ENCODE measurements at places on chromosomes 7 and 10.

GRCh38 chr10:32790483-32790882, 167.5 kb downstream of the ITGB1 start:
- no peak for DNase-seq

DNA sequence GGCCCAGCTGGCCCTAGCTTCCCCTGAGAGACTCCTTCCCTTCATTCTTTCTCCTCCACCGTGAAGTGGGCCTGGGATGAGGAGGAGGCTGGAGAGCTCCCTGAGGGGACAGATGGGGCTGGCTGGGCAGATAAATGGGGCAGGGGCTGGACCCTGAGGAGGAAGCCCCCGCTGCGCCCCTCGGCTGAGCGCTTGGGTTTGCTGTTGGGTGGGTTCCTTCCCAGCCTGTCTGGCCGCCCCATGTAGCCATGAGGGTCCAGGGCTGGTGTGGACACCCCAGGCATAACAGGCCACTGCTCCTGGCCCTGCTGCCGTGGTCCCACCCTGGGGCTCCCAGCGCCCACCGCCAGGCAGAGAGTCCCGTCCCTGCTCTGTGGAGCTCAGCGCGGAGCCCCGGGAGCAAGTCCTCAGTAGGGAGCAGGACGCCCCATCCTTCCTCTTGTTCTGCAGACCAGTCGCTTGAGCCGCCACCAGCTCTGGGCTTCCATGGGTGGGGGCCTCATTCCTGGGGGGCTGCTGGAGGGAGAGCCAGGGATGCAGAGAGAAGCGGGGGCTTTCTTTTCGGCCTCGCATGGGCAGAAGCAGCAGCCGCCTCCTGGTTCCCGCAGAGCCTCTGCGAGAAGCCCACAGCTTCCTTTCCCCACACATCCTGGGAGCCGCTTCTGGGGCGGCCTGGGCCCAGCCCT, 266.4 kb upstream of the TCERG1L start:
- no peak for DNase-seq

- no peak for DNase-seq
Measured at GRCh38 chr7:15218261-15218660, 315.7 kb upstream of the DGKB start.

DNA sequence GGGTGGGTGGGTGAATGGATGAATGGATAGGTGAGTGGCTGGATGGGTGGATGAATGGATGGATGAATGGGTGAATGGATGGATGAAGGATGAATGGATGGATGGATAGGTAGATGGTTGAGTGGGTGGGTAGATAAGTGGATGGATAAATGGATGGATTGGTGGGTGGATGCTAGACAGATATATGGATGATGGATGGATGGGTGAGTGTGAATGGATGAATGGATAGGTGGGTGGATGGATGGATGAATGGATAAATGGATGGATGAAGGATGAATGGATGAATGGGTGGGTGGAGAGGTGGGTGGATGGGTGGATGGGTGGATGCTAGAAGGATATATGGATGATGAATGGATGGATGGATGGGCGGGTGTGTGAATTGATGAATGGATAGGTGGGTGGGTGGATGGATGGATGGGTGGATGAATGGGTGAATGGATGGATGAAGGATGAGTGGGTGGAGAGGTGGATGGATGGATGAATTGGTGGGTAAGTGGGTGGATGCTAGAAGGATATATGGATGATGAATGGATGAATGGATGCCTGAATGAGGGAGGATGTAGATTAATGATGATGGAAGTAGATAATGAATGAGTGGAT, 20.4 kb downstream of the ELFN1 start:
- DNase-seq = no peak

DNA sequence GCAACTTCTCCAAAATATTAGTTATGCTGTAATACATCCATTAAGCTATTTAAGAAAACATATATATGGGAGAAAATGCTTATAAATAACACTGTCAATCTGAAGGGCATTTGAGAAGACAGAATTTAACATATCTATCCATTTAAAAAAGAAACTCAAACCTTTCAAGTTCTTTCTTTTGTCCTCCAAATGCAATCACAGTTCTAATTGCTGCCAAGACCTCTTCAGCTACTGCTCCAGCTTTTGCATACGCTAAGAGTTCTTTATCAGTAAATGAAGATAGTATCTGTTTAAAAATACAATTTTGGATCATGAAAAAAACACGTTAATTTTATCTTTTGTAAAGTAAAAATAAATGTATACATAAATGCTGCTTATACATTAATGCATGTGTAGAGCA, 39.6 kb downstream of the ABCB1 start:
- no peak for DNase-seq

DNA sequence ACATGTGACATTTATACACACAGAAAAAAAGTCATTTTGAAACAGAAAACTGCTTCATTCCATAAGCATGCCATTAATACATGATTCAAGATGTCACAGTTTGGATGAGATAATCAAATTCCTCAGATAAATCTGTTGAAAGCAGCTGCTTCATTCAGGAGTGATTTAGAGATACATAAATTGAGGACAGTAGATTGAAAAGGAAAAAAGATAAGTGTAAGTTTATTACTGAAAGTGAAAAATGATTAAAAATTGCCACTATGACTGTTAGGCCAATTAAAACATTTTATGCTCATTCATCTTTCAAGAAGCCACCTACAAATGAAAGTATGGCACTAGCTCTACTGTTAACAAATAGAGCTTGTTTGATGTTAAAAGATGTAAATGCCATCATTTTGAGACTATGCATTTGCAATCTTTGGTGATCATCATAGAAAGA, 136.9 kb upstream of the CDK6 start:
- DNase-seq = no peak

DNA sequence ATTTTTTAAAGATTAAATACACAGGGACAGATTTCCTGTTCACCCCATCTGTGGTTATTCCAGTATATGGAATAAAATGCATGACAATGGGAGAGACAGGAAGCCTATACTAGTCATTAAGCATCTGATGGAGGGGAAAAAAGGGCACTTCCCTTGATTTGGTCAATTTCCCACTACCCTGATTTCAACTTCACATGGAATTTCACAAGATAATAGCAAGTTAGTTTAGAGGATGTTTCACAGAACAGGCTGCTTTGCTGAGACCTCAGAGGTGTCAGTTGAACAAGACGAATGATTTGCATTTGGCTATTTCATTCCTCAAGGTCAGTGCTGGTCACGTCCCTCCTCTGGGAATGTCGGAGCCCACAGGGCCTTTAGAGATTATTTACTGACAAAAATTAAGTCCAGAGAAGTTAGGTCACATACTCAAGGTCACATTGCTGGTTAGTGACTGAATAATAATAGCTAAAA, 4.7 kb upstream of the ITPRIP start:
- no peak for DNase-seq
